Thoracic aorta (tissue), 2 donors: ENCODE measurements at places on chromosomes 6 and 20. TPM values are rescaled to one million over a fixed set of nuclear protein-coding genes. Genes with fewer than 3 reads are reported as not detected.

Gene HLA-DQB1
- total RNA-seq = 11.1 TPM

Gene ZSCAN31
- total RNA-seq = 15.4 TPM

Gene PHACTR1
- 42.9 TPM for total RNA-seq

Gene LRP11
- total RNA-seq = 22.4 TPM

Gene HLA-DMB
- 34.4 TPM for total RNA-seq
